Activated naive CD8-positive, alpha-beta T cell treated with anti-CD3 and anti-CD28 coated beads for 36 hours (primary cell): ENCODE measurements at places on chromosomes 4 and X.

- DNase-seq, result no peak
Measured at GRCh38 chr4:78962597-78963115, 23.4 kb upstream of the PAQR3 start.

GRCh38 chr4:1207603-1208265, 35.4 kb upstream of the SPON2 start:
- DNase-seq, result no peak

- DNase-seq, result no peak
Measured at GRCh38 chr4:92120810-92121498, 182.8 kb upstream of the GRID2 start.

- DNase-seq, result no peak
Measured at GRCh38 chr4:5079581-5079980, 28.3 kb downstream of the STK32B start.

DNA sequence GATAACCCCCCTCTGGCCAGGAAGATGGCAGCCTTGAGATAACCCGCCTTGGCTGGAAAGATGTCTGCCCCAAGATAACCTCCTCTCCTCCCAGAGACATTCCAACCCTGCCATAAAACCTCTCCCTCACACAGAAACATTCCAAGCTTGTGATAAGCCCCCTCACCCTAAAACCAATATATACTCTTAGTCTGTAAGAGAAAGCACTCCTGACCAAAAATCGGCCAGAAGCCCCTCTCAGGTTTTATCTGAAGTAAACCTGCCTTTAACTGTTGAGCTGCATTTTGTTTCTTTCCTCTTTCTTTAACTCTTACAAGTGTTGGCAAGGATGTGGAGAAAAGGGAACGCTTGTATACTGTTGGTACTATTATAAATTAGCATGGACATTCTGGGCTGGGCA, 8.5 kb downstream of the ERCC6L start:
- DNase-seq, result no peak

DNA sequence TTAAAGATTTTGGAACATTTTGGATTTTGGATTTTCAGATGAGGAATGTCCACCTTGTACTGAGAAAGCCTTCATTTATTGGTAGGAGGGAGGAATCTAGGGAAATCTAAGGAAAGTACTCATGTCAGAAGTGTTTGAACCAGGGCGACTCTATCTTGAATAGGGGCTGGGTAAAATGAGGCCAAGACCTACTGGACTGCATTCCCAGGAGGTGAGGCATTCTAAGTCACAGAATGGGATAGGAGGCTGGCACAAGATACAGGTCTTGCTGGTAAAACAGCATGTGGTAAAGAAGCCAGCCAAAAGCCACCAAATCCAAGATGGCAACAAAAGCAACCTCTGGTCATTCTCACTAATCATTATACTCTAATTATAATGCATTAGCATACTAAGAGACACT, 118.9 kb downstream of the MXRA5 start:
- DNase-seq, result no peak

DNA sequence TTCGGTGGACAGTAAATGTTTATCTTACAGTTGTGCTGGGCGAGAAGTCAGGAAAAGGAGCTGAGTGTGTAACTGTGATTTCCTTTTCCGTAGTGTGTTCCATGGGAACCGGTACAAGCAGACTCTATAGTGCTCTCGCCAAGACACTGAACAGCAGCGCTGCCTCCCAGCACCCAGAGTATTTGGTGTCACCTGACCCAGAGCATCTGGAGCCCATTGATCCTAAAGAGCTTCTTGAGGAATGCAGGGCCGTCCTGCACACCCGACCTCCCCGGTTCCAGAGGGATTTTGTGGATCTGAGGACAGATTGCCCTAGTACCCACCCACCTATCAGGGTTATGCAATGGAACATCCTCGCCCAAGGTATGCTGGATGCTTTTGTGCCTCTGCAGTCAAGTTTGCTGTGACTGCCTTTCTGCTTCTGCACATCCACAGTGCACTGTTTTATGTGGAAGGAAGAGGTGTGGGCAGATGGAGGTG, 27.4 kb downstream of the NOCT start:
- no peak for DNase-seq

GRCh38 chr4:7980036-7980435, 40.4 kb upstream of the AFAP1 start:
- no peak for DNase-seq

DNA sequence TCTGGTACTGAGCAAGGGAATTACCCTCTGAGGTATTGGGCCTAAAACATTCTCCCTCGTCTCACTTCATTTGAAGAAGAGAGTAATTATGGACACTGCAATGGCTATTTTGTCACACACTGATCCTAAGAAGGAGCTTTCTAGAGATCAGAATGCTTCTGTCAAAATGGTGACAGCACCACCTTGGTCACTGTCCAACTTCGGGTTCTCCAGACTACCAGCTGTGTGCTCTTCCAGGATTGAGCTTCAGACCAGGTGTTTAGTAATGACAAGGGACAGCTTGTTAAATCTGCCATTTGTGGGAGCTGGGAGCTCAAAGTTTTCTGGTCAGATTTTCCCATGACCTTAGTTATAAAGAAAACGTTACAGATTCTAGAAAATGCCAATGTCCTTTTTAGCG, 105.4 kb downstream of the POLA1 start:
- DNase-seq, result no peak
